ENCODE measurements at places on chromosomes 12 and 14.

DNA sequence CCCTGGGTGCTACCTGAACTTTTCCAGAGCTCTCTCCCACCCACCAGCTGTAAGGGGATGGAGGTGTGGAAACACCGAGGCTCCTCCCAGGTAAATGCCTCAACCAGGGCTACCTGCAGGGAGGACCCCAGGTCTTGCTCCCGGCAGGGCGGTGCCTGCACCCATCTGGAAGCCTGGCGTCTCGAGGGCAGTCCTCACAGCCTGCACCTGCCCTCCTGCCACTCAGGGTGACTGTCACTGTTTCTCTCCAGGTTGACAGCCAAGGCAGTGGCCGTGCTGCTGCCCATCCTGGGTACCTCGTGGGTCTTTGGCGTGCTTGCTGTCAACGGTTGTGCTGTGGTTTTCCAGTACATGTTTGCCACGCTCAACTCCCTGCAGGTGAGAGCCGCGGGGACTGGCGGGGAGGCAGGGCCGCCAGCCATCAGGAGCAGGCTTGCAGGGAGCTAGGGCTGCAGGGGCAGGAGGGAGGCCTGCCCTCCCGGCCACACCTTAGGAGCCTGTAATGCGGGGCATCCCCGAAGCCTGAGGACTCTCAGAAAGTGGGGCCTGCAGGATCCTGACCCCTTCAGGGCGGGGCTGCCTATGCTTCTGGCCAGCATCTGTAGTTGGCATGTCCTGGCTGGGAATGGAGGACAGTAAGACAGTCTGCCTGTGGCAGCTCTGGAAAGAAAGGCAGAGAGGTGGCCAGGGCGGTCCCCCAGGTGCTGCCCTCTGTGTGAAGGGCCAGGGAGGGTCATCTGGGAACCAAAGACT is 182.3 kb downstream of the ADGRD1 start:
- no peak for DNase-seq

- no peak for DNase-seq
These were observed 114.0 kb downstream of the PLXNC1 start for GRCh38 chr12:94262228-94263010.

DNA sequence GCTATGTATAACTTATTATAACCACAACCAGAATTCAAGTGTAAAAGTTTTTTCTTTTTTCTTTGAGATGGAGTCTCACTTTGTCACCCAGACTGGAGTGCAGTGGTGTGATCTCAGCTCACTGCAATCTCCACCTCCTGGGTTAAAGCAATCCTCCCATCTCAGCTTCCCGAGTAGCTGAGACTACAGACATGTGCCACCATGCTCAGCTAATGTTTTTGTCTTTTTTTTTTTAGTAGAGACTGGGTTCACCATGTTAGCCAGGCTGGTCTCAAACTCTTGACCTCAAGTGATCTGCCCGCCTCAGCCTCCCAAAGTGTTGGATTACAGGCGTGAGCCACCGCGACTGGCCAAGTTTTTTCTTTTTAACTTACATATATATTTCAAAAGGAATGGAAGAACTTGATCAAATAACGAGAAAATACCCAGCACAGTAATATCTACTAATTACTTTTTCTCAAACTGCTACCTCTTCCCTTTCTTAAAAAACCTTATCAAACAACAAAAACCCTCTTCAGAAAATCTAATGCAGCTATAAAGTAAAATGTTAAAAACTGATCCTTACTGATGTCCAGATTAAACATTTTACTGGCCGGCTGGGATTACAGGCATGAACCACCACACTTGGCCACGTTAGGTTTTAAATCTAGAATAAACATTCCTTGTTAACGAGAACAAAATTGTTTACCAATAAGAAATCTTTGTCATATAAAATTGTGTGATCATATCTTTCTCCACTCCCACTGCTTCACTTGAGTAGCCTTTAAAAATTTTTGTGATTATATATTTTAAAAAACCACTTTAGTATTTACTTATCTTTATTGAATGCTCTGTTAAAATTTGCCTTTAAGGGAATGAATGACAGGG is 41.3 kb upstream of the WDR89 start:
- DNase-seq: no peak

DNA sequence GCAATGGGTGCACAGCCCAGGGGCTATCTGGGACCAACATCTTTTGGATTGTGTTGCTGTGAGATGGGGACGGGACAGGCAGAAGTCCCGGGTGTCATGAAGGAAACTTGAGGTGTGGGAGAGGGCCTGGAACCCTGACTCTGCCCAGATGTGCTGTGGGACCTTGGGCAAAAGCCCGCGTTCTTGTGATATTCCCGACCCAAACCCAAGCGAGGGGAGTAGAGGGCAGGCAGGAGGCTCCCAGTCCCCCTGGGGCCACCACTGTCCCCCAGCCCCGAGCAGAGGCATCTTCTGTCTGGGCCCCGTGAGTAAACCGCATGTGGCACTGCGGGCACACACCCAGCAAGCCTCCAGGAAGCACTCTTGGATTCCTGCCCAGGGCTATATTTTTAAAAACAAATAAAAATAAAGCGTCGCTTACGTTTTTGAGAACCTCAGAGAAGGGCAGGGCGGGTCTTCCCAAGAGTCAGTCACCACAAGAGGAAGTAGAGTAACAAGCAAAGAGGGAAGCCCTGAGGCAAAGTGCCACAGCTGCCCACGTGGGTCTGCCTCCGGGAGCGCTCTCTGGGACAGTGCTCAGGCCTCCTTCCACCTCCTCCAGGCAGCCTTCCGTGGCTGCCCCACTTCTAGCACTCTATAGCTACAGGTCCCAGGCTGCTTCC is 39.5 kb downstream of the BEGAIN start:
- no peak for DNase-seq

DNA sequence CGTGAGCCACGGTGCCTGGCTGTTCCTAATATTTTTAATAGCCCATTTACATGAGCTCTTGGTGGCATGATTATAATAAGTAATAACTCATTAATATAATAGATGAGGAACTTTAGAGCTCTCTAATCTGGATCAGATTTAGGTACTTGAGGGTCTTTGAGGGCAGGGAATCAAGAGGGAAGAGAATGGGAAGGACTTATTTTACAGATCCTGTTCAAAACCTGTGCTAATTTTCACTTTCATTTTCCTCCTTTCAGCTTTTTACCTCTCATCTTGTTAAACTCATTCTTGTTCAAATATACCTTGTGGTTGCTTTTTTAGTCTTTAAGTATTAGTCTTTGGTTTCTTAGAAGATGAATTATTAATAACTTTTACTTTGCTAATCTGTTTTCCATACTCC is 5.6 kb downstream of the NECAP1 start:
- no peak for DNase-seq

GRCh38 chr14:100108840-100109593 is 43.8 kb downstream of the EVL start:
- no peak for DNase-seq

DNA sequence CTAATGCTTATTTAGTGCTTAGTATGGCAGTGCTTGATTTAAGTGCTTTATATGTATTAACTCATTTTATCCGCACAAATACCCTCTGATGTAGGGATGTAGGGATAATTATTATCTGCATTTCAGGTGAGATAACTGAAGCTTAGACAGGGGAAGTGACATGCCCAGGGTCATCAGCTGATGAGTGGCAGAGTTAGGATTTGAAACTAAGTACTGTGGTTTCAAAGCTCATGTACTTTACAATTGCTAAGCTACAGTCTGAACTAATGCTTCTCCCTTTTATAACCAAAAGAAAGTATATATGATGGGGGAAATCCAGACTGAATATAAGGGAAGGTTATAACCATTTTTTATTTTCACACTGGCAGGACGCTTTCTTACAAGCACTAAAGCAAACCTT is 229.6 kb upstream of the NAV3 start:
- no peak for DNase-seq

- DNase-seq: no peak
These were observed 8.5 kb upstream of the IFT81 start for GRCh38 chr12:110115675-110116074.

DNA sequence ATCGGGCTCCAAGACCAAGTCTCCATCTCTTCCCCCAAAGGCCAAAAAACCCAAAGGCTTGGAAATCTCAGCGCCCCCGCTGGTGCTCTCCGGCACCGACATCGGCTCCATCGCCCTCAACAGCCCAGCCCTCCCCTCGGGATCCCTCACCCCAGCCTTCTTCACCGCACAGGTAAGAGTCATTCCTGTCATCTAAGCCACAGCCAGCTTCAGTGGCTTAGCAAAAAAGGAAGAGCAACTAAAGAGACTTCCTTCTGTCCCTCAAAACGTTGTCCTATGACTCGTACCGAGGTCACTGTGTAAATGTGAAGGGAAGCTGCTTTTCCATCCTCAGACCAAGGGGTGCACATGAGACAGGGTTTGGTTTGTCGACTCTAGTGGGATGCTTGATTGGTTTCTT is 53.4 kb downstream of the ELK3 start:
- no peak for DNase-seq

- no peak for DNase-seq
These were observed 73.2 kb downstream of the NTF3 start for GRCh38 chr12:5505116-5505515.

DNA sequence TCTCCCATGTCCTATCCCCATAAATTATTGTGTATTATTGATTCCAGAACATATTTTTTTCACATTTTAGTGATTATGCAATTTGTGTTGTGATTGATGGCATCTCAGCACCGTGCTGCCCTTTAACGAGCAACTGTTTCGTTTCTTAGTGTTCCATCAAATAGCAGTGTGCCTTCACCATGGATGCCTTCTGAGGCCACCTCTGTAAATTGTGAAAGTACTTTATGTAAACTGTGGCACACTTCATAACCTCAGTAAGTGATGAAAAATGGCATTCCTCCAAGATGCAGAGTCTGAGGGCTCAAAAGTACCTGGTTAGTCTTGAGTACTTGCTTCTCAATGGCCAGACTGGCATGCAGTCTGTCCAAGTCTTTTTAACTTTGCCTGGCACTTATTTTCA is 8.2 kb downstream of the CHST11 start:
- DNase-seq: no peak

- DNase-seq: no peak
These were observed 143.8 kb upstream of the RTL1 start for GRCh38 chr14:101047326-101047725.
